ENCODE measurements at places on chromosomes 13 and 19.

GRCh38 chr13:70324519-70324918 is 216.3 kb upstream of the KLHL1 start:
- DNase-seq = no peak

DNA sequence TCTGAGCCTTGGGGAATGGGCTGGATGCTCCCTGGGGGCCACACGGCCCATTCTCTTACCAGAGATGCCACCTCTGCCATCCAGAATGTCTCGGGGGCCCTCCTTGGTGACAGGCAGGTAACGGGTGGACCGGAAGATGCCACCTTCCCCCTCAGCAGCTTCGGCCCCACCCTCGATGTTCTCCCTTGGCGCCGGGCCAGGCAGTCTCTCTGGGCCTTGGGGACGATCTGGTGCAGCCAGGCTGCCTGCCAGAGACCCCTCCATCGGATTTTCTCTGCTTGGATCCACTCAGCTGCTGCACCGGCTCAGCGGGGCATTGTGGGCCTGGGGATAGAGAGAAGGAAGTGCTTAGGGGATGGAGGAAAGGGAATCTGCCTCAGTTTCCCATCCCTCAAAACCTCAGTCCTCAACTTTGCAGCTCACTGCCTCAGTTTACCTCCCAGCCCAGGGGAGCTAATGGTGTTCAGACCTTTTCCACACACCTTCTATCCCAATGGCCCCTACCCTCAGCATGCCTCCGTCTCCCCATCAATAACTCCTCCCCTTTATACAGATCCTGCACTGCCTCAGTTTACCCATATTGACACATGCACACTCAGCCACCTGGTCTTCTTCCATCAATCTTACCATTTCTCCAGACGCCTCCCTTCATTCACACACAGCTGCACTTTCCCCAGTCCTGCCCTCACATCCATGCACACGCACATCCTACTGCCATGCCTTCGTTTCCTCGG is 1.5 kb downstream of the WIZ start:
- DNase-seq = no peak

DNA sequence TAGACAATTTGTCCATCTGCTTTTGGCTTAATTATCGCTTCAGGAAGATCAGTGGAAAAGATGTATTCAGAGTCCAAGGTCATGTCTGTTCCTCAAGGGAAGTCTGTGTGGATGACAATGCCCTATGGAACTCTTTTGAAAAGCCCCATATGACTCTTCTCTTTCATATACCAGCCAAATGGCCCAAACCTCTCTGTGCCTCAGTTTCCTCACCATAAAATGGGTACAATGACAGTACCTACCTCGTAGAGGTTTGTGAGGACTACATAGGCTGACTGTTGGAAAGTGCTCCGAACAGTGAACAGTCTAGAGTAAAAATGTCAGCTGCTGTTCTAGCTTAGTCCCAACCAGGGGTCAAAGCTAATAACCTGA is 104.6 kb downstream of the COL4A2 start:
- no peak for DNase-seq

DNA sequence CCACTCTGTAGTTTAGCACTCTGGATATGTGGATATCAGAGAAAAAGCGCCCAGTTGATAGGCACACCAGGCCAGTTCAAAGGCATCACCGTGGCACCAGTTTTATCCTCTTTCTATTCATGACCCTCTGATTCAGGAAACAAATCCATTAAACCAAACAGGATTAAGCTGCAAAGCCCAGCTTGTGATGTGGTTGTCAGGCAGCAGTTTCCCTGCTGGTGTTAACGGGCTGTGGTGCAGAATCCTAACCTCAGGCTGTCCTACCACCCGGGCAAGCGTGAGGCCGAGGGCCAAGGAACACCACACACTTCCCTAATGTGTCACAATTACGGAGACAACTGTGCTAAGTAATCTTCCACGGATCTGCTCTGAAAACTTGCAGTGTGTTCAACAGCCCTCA is 209.1 kb downstream of the OLFM4 start:
- no peak for DNase-seq

DNA sequence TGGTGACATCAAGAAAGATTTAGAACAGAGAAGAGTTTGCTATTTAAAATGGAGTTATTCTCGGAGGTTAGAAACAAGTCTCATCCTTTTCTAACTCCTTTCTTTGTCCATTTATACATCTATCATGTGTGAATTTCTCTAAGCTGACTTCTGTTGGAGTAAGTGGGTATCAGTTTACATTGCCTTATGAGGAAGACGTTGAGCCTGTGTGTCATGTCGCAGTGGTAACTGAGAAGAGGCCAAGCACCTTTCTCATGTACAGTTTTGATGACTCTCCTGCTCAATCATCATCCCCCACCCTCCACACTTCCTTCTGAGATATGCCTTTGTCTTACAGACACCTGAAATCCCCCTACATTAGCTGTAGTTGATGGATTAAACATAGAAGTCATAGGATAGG is 624.8 kb downstream of the LIG4 start:
- DNase-seq = no peak

DNA sequence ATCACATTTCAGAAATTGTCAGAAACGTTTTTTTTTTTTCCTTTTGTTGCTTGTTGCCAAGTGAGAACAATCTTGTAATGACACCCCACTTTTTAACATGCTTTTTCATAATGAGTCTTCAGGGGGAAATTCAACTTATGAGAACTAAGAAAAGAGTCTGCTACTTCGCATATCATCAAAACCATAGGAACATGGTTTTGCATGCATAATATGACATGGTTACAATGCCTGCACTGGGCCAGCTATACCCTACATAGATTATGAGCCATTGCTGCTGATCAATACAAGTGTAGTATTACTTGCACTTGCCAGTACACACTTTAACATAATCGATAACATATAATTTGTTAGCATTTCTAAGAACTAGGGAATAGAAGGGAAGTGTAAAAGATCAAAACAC is 191.0 kb upstream of the NBEA start:
- DNase-seq = no peak

- no peak for DNase-seq
Measured at GRCh38 chr19:32201636-32202051, 143.8 kb upstream of the ZNF507 start.

DNA sequence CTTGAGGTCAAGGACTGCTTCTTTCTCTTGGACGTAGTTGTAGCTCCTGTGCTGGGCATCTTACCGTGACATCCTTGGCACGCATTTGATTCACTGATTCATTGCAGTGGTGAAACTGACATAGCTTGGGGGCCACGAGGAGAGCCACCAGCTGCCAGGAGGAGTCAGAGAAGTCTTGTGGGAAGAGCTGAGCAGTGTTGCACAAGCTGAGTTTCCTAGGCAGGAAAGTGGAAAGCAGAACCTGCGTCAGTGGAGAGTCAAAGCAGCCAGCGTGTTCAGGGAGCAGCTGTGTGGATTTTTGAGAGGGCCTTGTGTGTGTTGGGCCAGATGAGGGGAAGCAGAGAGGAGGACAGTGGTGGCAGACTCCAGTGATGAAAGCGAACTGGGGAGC is 5.3 kb upstream of the GPR183 start:
- peak; percentile 95 for DNase-seq

DNA sequence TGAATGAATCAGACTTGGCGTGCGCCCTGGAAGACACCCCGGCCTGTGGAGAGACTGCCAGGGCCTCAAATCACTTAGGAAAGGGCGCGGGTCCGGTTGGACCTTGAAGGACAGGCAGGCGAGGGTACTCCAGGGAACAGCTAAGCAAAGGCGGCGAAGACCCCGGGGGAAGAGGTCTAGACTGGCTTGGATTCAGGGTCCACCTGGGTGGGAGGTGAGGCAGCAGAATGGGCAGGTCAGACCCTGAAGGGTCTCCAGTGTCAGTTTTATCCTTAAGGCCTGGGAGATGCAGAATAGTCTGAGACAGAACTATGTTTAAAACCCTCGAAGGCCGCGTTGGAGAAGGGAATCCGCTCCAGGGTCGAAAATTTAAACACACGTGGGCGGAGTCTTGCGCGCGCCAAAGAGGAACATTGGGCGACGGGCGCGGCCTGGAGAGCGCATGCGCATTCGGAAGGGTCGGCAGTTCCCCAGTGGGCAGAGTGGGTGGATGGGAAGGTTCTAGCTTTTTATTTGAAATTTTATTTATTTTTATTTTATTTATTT is 567 bp upstream of the SMG9 start:
- peak; percentile 96 for DNase-seq

- DNase-seq = no peak
Measured at GRCh38 chr13:41791056-41791455, 169.9 kb downstream of the VWA8 start.

- no peak for DNase-seq
Measured at GRCh38 chr19:4225885-4226284, 3.4 kb upstream of the EBI3 start.

GRCh38 chr13:88704600-88705275 is 1033.6 kb downstream of the SLITRK5 start:
- DNase-seq = no peak

DNA sequence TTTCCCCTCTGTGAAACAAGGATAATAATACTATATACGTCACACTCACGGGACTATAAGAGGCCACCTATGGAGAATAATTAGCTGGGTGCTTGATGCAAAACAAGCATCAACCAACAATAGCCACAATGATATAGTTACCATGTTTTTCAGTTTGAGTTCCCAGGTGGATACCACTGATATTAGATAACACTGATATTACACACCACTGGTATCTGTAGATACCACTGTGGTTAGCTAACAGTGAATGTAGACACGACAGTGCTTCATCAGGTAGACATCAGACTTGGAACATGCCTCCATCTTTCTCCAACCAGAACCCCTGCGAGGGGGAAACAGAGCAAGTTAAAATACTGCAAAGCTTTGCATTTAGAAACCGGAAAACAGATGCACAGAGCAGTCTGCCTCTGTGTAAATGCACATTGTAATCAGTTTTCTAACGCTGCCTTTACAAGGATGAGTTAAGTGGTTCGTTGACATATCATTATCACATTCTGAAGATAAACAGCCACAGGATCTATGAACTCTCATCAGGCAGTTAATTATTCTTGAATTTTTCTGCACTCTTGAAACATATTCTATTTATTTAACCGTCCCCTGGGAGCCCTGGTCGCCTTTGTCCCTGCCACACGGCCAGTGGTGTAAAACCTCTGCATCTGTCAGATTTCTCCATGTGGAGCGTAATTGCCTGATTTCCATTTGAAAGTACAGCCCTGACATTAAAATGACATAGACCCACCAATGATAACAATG is 80.7 kb downstream of the RNASEH2B start:
- DNase-seq = no peak

DNA sequence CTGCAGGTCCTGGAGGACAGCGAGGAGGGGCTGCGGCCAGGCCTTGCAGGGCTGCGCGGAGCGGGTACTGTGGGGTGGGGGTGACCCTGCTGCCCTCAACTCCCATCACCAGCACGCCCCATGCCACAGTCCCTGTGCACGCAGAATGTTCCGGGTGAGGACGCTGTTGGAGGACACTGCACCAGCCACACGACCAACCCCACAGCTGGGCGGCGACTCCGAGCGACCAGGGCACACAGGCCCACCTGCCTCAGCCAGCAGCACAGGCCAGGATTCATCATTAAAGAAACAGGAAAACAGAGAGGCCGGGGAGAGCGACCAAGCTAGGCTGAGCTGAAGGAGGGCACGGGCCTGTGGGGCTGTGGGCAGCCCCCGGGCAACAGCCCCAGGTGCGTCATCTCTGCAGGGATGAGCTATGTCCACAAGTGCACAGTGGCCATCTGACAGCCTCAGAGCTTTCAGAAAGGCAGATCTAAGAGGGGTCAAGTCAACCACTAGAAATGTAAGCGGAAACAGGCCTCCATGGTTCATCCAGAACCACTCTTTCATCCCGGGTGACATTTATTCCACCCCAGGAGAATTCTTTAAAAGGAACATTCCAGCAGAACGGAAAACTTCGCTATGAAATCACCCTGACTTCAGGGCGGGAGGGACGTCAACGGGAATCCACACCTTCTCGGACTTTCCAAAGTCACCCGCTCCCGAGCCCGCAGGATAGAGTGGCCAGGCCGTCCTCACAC is 1.5 kb downstream of the GAS6 start:
- DNase-seq = no peak

- DNase-seq = no peak
Measured at GRCh38 chr13:113076681-113077401, 28.8 kb upstream of the F7 start.

GRCh38 chr13:85091631-85092234 is 707.5 kb downstream of the SLITRK6 start:
- DNase-seq = no peak
